ENCODE measurements at places on chromosomes 11 and 22.

- no peak for DNase-seq
These were observed 90.9 kb upstream of the CRTAM start for GRCh38 chr11:122747351-122747781.

- DNase-seq = peak; percentile 81
These were observed 5.2 kb downstream of the PCSK7 start for GRCh38 chr11:117226388-117227385.

GRCh38 chr22:44153710-44154109, 27.0 kb upstream of the PARVG start:
- no peak for DNase-seq

GRCh38 chr11:115452241-115452640, 52.0 kb downstream of the CADM1 start:
- DNase-seq = no peak

- no peak for DNase-seq
These were observed 14.9 kb downstream of the DCPS start for GRCh38 chr11:126318574-126319373.

GRCh38 chr11:77267962-77268361, 33.5 kb downstream of the GDPD4 start:
- no peak for DNase-seq

- DNase-seq = no peak
These were observed 72.1 kb downstream of the BUD13 start for GRCh38 chr11:116700586-116701220.

Data from HTR-8/SVneo (cell line).